LNCaP clone FGC (cell line): ENCODE measurements at places on chromosomes 7 and 10.

- no peak for DNase-seq
Measured at GRCh38 chr10:67119651-67120050, 193.8 kb downstream of the LRRTM3 start.

- no peak for DNase-seq
Measured at GRCh38 chr7:30351724-30352123, 67.3 kb downstream of the ZNRF2 start.

GRCh38 chr10:122664501-122664900, 35.1 kb downstream of the C10orf120 start:
- no peak for DNase-seq

DNA sequence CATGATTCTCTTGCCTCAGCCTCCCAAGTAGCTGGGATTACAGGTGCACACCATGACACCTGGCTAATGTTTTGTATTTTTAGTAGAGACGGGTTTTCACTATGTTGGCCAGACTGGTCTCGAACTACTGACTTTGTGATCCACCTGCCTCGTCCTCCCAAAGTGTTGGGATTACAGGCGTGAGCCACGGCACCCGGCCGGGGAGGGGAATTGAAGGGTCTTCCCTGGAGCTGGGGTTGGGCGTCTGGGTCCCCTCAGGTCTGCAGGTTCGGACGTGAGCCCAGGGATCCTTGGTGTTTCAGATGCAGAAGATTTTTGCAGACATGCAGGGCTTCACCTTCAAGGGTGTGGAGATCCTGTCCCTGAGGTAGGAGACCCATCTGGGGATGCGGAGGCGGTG, 6.0 kb upstream of the MUC12 start:
- no peak for DNase-seq

- DNase-seq = no peak
Measured at GRCh38 chr7:24200407-24200966, 83.5 kb upstream of the NPY start.

GRCh38 chr7:149261316-149261828, 624 bp upstream of the ZNF783 start:
- DNase-seq = no peak

- no peak for DNase-seq
Measured at GRCh38 chr10:78604721-78605120, 464.0 kb upstream of the ZMIZ1 start.

GRCh38 chr10:100535338-100535714, 417 bp upstream of the HIF1AN start:
- DNase-seq = no peak

GRCh38 chr7:132461032-132461592, 115.2 kb downstream of the PLXNA4 start:
- no peak for DNase-seq
